ENCODE measurements at places on chromosomes 1 and 21. TPM values are rescaled to one million over a fixed set of nuclear protein-coding genes. Genes with fewer than 3 reads are reported as not detected.

DNA sequence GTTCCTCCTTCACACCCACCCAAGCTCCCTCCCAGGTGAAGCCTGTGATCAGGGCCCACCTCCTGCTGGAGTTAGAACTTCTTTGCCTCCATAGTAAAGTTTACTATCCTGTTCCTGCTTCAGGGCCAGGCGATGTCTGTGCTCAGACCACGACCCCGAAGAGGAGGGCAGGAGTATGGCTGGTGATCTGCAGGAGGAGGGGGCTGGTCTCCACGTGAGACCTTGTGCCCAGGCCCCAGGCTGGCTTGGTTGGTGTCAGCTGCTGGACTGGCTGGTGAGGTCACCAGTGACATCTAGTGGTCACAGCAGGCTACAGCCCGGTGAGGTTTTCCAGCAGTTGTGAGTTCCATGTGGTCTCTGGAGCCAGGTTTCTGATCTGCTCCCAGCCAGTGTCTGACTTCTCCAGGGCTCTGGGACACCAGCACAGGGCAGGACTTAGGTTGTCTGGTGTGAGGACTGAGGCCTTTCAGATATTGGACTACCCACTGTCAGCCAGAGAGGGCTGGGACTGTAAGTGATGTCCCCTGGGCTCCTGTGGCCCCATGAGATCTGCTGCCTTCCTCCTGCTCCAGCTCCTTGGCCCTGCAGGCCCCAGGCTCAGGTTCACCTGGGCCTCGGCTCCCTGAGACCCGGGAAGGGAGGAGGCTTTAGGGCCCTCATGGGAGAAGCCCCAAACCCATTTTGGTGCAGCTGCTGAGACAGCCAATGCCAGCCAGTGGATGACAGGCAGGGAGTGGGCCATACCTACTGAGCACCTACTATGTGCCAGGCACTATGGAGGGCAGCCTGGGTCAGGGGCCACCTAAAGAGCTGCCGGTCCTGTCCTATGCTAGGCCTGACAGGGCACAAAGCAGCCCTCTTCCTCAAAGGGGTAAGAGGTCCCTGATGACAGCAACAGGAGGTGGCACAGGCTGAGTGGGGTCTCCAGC lies 6.0 kb upstream of the UBL4B start:
- H3K4me1 ChIP-seq = no peaks in the 10 kb centered on the region
- peaks cover 13% of the 10 kb centered on the region for H3K27me3 ChIP-seq
- H3K27ac ChIP-seq = no peak overlapping the region
- no peaks in the 10 kb centered on the region for H3K36me3 ChIP-seq

GRCh38 chr1:211210965-211211364 lies 48.2 kb upstream of the RCOR3 start:
- no peak for DNase-seq
- no peak overlapping the region for H3K4me3 ChIP-seq
- peaks cover 4% of the 10 kb centered on the region for H3K27me3 ChIP-seq

DNA sequence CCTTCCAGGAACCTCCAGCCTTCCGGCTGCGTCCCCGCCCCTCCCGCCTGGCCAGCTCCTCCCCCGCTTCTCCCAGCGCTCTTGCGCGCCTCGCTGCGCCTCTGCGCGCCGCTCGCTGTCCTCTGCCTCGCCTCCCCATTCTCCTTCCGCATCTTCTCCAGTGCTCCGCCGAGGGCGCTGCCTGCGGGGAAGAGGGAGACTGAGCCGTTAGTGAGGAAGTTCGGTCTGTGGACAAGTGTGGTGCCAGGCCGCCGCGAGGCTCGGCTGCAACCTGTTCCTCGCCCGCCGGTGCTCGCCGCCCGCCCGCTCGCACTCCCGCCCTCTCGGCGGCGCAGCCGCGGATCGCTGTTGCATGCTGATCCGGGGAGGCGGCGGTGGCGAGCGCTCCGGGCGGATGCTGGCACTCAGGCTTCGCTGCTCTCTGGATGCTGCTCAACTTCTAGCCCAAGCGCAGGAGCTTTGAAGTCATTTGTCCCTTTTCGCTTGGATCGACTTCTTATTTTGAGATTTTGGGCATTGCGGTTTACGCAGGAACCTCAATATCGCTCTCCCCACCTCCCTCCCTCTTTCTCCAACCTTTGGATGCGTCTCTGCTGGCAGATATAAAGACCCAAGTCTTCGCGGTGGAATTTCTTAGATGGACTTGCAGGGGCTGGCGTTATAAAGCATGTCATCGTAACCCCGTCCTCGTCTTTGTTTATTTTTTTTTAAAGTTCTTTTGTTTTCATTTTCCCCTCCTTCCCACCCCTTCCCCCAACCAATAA lies 614 bp upstream of the CACNA1E start:
- H3K4me3 ChIP-seq = peak overlapping the region; percentile 69
- DNase-seq = peak; percentile 8
- H3K27ac ChIP-seq = no peak overlapping the region
- no peaks in the 10 kb centered on the region for H3K36me3 ChIP-seq

- no peak overlapping the region for H3K27ac ChIP-seq
- peaks cover 19% of the 10 kb centered on the region for H3K4me1 ChIP-seq
- no peaks in the 10 kb centered on the region for H3K36me3 ChIP-seq
- no peak overlapping the region for H3K4me3 ChIP-seq
These were observed 27.5 kb downstream of the OVGP1 start for GRCh38 chr1:111399792-111400610.

DNA sequence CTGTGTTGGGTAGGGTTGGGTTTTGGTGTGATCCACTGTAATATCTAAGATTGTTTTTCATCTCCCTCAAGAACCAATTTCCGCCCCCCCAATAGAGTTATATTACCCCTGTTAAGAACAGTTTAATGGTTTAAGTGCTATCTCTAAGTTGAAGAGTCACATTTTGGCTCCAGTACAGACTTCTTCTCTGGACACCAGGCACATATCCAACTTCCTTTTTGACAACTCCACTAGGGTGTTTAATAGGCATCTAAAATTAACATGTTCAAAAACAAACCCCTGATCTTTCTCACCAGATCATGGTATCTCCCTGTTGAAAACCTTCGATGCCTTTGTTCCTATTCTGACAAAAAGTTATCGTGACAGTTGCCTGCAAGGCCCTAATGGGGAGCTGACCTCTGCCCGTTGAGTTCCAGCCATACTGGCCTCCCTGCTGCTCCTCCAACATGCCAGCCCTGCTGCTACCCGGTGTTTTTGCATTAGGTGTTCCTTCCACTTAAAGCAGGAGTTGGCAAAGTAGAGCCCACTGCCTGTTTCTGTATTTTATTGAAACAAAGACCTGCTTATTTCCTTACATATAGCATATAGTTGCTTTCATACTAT lies 18.6 kb downstream of the USP24 start:
- no peak for DNase-seq
- no peak overlapping the region for H3K4me3 ChIP-seq
- peaks cover 53% of the 10 kb centered on the region for H3K4me1 ChIP-seq
- peaks cover 15% of the 10 kb centered on the region for H3K36me3 ChIP-seq
- no peak overlapping the region for H3K27ac ChIP-seq

GRCh38 chr1:160377585-160378206 lies 10.8 kb downstream of the NHLH1 start:
- peaks cover 13% of the 10 kb centered on the region for H3K4me1 ChIP-seq
- no peaks in the 10 kb centered on the region for H3K36me3 ChIP-seq
- no peak overlapping the region for H3K27ac ChIP-seq
- no peaks in the 10 kb centered on the region for H3K27me3 ChIP-seq
- no peak for DNase-seq
- H3K4me3 ChIP-seq = no peak overlapping the region

DNA sequence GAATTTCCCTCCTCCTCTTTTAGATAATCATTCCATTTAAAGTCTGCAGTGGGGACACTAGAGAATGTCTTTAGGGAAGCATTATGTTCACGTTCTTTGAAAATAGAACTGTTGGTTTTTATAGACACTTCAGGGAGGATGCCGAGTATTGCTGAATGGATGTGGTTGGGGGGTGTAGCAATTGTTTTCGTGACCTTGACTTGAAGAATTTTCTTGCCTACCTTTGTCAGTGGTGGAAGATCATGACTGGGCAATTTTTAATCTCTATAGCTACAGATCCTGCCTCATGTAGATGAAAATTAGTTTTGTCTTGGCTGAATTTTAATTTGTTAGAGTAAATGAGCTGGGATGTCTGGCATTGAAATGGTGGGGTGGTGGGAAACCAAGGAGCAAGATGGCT lies 3.8 kb downstream of the SMG7 start:
- H3K4me3 ChIP-seq = no peak overlapping the region
- peaks cover 49% of the 10 kb centered on the region for H3K4me1 ChIP-seq
- no peak for DNase-seq
- H3K36me3 ChIP-seq = peaks cover 11% of the 10 kb centered on the region
- H3K27me3 ChIP-seq = peaks cover 2% of the 10 kb centered on the region
- no peak overlapping the region for H3K27ac ChIP-seq

GRCh38 chr1:9065213-9065751 lies 4.2 kb downstream of the SLC2A5 start:
- H3K4me1 ChIP-seq = peaks cover 11% of the 10 kb centered on the region
- H3K27me3 ChIP-seq = peaks cover 10% of the 10 kb centered on the region
- no peak for DNase-seq
- H3K27ac ChIP-seq = no peak overlapping the region
- H3K4me3 ChIP-seq = no peak overlapping the region
- no peaks in the 10 kb centered on the region for H3K36me3 ChIP-seq

DNA sequence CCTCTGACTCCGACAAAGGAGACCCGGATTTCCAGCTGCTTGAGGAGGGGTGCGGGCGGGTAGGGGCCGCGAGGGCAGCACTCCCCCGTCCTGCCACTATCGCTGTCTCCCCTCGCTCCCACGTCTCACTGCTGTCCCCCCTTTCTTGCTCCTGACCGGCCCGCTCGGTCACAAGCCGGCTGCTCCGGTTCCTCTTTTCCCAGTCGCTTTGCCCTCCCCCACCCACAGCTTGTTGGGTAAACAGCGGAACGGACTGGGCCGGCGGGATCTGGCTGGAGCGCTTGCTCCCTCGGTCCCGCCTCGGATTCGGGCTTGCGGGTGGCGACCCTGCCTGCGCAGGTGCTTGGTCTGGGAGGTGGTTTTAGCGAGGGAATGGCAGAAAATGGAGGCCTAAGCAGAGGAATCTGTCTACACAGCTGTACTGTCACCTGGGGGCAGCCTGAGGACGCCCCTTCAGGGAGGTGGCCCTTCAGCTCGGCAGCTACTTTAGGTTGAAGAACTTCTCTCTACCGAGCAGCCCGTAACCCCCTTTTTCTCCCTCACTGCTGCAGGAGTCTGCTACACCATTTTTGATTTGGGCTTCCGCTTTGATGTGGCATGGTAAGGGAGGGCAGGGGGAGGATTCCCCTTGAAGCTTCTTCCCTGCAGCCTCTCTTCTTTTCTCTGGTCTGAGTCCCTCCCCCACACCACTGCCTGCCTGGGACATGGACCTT lies 645 bp downstream of the ATP6V0B start:
- peak; percentile 25 for DNase-seq
- H3K4me1 ChIP-seq = peaks cover 60% of the 10 kb centered on the region
- peaks cover 43% of the 10 kb centered on the region for H3K36me3 ChIP-seq
- peaks cover 1% of the 10 kb centered on the region for H3K27me3 ChIP-seq
- H3K4me3 ChIP-seq = peak overlapping the region; percentile 85
- peak overlapping the region; percentile 80 for H3K27ac ChIP-seq

- peak overlapping the region; percentile 35 for H3K27ac ChIP-seq
- H3K4me3 ChIP-seq = no peak overlapping the region
- peaks cover 5% of the 10 kb centered on the region for H3K36me3 ChIP-seq
- no peaks in the 10 kb centered on the region for H3K27me3 ChIP-seq
- DNase-seq = no peak
- peaks cover 23% of the 10 kb centered on the region for H3K4me1 ChIP-seq
These were observed 30.1 kb upstream of the EPS15 start for GRCh38 chr1:51549016-51549619.

GRCh38 chr1:44777969-44778635 lies 2.8 kb downstream of the RPS8 start:
- peak overlapping the region; percentile 88 for H3K4me3 ChIP-seq
- H3K36me3 ChIP-seq = peaks cover 63% of the 10 kb centered on the region
- DNase-seq = no peak
- peak overlapping the region; percentile 42 for H3K27ac ChIP-seq
- peaks cover 36% of the 10 kb centered on the region for H3K4me1 ChIP-seq

- no peaks in the 10 kb centered on the region for H3K36me3 ChIP-seq
- H3K27ac ChIP-seq = no peak overlapping the region
- no peak overlapping the region for H3K4me3 ChIP-seq
- no peaks in the 10 kb centered on the region for H3K4me1 ChIP-seq
- H3K27me3 ChIP-seq = no peaks in the 10 kb centered on the region
These were observed 9.5 kb downstream of the SIPA1L2 start for GRCh38 chr1:232620356-232620969.

DNA sequence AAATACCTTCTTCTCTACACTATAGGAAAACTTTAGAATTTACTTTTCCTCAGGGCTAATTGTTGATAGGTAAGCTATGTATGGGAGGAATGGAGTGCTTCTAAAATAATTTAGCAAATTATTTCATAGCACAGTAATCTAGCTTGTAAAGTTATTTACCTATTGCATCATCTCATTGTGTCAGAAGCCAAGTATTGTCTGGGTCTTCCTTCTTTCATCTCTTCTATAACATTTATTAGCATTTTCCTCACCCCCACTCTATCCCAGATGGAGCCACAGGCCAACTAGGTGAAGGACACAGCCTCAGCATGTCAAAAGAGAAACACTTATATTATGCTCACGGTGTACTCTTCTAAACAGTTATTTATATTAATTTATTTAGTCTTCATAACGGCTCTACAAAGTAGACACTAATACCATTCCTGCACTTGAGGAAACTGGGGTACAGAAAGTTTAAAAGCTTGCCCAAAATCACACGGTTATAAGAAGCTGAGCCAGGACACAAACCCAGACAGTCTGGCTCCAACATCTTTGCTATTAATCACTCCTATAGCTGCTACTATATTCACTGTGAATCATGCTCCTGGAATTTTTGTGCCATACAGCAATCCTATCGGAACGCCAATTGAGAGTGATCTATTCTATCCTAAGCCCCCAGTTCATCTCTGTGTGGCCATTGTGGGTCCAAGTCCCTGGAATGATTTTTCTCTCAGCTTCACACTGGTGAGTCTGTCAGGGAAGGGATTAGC lies 43.1 kb downstream of the OR10J5 start:
- H3K27ac ChIP-seq = no peak overlapping the region
- H3K27me3 ChIP-seq = no peaks in the 10 kb centered on the region
- H3K4me3 ChIP-seq = no peak overlapping the region
- H3K36me3 ChIP-seq = no peaks in the 10 kb centered on the region

DNA sequence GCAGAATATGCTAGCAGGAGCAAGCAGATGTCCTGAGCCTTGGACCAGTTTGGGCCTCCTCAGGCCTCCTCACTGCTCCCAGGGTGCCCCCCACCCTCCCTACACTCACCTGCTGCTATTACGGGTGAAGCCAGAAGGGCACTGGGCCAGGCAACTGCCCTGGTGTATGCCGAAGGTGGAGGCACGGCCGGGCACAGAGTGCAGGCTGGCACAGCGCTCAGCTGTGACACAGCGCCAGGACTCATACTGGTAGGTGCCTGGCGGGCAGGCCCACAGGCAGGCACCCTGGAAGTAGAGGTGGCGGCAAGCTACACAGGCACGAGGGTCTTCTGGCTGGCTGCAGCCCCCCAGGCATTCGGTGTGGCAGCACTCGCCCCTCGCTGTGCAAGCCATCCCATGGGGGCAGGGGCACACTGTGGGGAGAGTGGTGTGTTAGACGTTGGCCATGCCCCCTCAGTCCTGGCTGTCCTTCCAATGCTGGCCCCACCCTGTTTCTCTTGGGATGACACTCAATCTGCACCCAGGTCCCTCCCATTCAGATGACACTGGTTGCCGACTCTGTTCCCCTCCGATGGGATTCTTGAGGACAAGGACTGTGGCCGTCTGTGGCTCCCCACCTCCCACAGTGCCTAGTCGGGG lies 7.0 kb downstream of the INSRR start:
- peaks cover 19% of the 10 kb centered on the region for H3K27me3 ChIP-seq
- H3K36me3 ChIP-seq = no peaks in the 10 kb centered on the region
- H3K27ac ChIP-seq = no peak overlapping the region
- H3K4me3 ChIP-seq = no peak overlapping the region

KPRP gene
- not detected for total RNA-seq

ESPN gene
- total RNA-seq = 1.2 TPM

ESRRG gene
- total RNA-seq = not detected

CLCA1 gene
- not detected for total RNA-seq

HRNR gene
- not detected for total RNA-seq

EXOC8 gene
- 14.4 TPM for total RNA-seq

GRIK1 gene
- not detected for total RNA-seq

Measured in activated T-helper 1 cell treated with anti-CD3 and anti-CD28 coated beads, Interleukin-12 subunit alpha, Interleukin-12 subunit beta, Interleukin-2, Interleukin-4 antibody, amounts not matched to agents 30 ng/mL and 10 ng/mL and 1 ng/mL, durations not matched to agents 14 hours and 24 hours and 36 hours (primary cell).